ENCODE measurements at places on chromosomes 6 and 20.

DNA sequence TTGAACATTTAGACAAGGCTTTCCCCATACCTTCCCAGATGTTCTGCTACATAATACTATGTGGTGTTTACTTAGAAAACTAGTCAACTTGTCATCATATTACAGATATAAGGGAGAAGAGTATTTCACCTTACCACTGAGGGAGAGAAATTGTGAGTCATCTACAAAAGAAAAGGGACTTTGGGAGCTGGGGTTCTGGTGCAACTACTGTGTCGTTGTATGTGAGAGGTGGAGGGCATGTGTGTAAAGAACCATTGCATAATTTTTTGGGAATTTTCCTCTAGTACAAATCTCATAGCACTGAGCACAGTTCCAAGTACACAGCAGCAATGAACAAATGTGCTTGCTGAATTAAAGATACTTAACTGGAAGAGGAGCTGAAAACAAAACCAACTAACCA is 665.6 kb downstream of the DHX35 start:
- no peak for DNase-seq

DNA sequence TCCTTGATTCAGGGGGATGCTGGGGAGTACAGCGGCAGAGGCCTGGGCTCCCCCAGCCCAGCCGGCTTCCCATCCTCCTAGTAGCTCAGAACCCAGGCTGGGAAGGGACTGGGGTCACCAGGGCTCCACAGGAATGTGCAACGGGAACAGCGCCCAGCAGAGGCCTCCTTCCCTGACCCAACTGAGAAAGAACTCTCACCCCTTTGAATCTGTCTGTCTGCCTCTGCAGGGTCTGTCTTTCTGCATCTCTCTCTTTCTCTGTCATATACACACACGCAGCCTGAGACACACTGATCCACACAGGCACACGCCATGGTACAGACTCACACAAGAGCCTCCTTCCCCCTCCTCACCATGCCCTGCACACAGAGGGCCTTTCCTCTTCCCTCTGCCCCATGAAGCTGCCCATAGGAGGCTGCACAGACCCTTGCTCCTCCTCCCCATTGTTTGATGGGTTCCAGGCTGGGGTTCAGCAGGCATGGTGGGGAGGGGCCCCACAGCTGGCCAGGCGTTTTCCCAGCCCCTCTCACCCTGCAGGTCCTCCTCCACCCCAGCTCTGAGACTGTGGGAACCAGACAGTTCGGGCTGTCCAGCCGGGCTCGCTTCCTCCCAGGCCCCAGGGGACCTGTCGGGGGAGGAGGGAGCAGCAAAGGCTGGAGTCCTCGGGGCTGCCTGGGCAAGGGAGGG is 2.8 kb downstream of the FOXS1 start:
- DNase-seq, result no peak

DNA sequence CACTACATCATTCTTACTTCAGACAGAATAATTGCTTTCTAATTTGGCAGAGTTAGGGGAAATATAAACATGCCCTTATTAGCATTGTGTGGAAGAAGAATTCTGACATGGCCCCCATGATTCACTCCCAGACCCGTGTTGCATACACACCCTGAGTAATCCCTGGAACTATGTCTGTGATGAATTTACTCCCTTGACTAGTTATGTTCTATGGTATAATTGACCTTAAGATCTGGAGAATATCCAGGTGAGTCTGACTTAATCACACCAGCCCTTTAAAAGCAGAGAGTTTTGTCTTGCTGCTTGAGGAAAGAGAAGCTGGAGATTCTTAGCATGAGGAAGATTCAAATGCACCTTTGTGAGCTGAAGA is 262.9 kb downstream of the SOX4 start:
- no peak for DNase-seq

- DNase-seq, result no peak
Observed at GRCh38 chr20:50220093-50220893, 29.7 kb downstream of the CEBPB start.

DNA sequence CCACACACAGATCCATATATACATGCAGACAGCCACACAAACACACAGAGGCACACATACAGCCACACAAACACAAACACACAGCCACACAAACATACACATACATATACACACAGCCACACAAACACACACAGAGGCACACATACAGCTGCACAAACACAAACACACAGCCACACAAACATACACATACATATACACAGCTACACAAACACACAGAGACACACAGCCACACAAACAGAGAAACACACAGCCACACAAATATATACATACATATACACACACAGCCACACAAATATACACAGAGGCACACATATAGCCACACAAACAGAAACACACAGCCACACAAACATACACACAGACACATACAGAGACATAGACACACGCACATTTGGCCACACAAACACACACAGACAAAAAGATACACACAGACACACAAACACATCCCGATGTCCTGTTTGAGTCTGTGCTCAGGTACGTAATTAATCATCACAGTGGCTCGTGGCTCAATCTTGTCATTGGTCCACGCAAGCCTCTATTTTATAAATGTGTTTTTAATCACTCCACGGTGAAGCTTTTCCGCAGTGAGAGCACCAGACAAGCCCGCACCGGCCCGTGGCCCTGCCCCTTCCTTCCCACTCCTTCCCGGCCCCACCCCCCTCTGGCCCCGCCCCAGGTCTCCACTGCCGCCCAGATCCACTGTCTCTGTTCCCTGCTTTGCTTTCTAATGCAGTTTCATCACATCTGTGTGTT is 135.3 kb downstream of the CDH4 start:
- no peak for DNase-seq

GRCh38 chr6:111972745-111973117 is 81.2 kb upstream of the CCN6 start:
- no peak for DNase-seq

- DNase-seq, result no peak
Observed at GRCh38 chr6:20302702-20303251, 90.5 kb upstream of the MBOAT1 start.

GRCh38 chr20:53534037-53534436 is 59.6 kb downstream of the ZNF217 start:
- no peak for DNase-seq

DNA sequence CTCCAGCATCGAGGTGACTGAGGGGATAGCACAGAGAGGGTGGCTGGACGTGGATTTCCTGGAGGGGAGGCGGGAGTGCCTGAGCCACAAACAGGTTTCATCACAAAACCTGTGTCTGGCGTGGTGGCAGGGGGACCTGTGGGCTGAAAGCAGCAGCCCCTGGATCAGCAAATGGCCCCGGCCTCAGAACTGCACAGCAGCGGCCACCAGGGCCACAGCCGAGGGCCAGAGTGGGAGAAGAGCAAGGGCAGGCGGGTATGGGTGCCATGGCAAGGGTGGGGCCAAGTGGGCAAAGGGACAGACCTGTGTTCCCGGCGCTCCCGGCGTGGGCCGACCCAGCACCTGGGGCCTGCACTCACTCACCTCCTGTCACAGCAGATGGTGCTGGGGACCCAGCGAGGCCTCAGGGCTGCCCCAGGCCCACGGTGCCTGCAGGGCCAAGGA is 19.0 kb downstream of the NTSR1 start:
- no peak for DNase-seq

DNA sequence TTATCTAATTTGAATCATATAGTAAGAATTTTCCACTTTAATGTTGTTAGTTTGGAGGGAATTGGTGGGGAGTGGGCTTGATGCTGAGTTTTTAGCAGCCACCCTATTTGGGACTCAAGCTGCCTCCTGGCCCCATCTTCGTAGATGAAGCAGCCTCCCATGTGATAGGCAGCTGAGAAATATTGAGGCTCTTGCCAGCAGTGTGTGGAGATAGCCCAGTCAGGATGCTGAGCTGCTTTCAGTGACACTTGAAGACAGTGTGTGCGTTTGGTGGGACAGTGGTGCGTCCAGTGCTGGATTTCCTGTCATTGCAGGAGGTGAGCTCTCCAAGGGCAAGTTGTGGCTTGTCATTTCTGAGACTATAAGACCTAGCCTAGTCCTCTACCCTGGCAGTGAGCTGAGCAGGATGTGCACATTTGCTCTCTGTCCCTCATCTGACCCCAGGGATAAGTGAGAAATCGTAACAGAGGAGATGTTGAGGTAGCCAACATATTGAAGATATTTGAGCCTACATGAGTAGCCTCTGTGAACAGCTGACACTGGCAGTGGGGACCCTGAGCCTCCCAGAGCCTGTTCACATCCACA is 47.9 kb upstream of the RNF8 start:
- DNase-seq, result no peak

GRCh38 chr20:37072293-37073196 is 23.3 kb downstream of the RBL1 start:
- DNase-seq, result no peak

- no peak for DNase-seq
Observed at GRCh38 chr6:90131125-90131524, 165.5 kb downstream of the BACH2 start.

DNA sequence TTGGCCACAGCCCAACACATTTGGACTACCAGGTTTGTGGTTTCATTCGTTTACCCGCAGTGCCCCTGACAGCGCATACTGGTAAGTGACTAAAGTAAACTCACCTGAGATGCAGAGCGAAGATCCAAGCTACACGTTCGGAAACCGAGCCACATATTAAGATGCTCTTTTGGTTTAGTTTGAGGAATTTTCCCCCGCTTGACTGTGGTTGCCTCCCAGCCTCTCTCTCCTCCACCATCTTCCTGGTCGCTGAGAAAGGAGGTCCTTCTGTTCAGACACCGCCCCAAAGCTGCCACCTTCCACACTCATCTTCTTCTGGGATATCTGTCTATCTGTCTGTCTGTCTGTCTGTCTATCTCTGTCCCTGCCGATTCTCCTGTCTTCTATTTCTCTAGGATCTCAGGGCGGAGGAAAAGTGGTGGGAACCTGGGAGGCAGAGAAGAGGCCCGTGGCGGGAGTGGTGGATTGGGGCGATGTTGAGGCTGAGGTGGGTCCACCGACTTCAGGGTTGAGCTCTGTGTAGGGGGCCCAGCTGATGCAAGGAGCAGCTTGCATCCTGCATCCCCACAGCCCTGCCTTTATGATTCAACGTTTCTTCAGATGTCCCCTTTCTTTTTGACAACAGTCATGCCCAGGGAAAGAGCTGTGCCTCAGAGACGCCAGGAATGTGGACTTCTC is 196.9 kb upstream of the ZNF184 start:
- DNase-seq, result no peak

DNA sequence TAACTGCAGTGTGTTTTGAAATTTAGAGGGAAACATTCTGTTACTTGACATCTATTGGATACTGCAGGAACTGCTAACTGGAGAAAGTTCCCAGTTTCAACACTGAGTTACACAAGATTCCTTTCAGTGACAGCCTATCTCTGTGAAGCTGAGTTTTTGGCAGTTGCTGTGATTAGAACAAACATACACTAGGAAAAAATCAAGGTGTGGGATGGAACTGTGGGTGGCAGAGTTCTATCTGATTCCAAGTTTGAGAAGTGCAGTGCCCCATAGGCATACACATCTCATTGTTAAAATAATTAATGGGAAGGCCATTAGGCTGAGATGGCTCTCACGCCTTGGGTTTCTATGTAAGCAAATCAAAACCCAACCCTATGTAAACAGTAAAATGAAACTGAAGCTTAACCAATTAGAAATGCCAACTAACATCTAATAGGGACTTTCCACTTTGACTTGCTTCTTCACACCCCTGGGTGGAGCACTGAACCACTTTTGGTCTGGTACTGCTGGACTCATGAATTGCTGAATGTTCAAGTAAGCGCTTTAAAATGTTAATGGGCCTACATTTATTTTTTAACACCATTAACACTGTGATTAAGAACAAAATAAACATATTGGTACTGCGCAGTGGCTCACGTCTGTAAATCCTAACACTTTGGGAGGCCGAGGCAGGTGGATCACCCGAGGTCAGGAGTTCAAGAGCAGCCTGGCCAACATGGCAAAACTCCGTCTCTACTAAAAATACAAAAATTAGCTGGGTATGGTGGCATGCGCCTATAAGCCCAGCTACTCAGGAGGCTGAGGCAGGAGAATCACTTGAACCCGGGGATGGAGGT is 55.2 kb upstream of the TBC1D7 start:
- DNase-seq, result no peak

GRCh38 chr6:143543435-143543834 is 31.9 kb upstream of the FUCA2 start:
- DNase-seq, result no peak
